ENCODE measurements at places on chromosomes 12 and 14.

DNA sequence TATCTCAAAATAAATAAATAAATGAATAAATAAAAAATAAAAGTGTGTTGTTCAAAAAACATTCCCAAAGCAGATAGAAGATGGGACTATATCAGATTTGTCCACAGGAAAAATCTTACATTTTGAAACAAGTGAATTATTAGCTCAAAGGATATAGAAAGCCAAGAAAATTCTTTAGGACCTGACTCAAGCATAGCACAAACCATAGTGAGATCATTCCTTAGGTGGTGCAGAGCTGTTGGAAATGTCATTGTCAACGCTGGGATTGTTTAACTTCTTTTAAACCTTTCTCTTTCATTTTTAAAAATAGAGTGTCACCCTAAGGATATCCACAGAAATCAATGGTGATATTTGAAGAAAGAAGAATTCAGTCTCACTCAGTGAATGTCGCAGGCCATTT lies 43.5 kb downstream of the DRAM1 start:
- no peak for DNase-seq
- H3K27ac ChIP-seq: no peak overlapping the region
- no peaks in the 10 kb centered on the region for H3K27me3 ChIP-seq
- no peaks in the 10 kb centered on the region for H3K4me1 ChIP-seq

GRCh38 chr12:67710582-67710981 lies 62.0 kb downstream of the DYRK2 start:
- peaks cover 31% of the 10 kb centered on the region for H3K4me1 ChIP-seq
- H3K27me3 ChIP-seq: no peaks in the 10 kb centered on the region
- DNase-seq: peak; percentile 82
- no peak overlapping the region for H3K4me3 ChIP-seq
- H3K27ac ChIP-seq: peak overlapping the region; percentile 81

- no peak for DNase-seq
- H3K27ac ChIP-seq: no peak overlapping the region
- peaks cover 4% of the 10 kb centered on the region for H3K4me1 ChIP-seq
Measured at GRCh38 chr12:49632986-49633702, 9.8 kb downstream of the PRPF40B start.

DNA sequence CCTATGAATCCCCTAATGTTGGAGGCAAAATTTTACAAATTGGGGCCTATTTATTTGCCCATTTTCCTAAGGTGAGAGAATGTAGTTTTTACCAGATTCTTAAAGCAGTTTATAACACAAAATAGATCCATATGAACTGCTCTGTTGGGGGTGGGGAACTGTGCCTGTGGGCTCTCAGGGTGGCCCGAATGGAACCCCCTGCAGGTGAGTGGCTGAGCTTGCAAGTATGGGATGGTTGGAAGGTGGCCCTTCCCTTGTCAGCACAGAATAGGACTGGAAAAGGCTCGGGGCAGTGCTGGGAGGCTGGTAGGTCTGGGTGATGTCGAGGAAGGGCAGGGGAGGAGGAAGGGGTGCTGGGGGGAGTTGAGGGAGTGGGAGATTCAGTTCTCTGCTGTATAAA lies 4.9 kb downstream of the VSX2 start:
- no peak for DNase-seq
- H3K4me1 ChIP-seq: peaks cover 15% of the 10 kb centered on the region
- H3K4me3 ChIP-seq: no peak overlapping the region
- peaks cover 89% of the 10 kb centered on the region for H3K27me3 ChIP-seq

GRCh38 chr12:30980955-30981662 lies 54.6 kb downstream of the TSPAN11 start:
- H3K36me3 ChIP-seq: no peaks in the 10 kb centered on the region
- H3K27me3 ChIP-seq: no peaks in the 10 kb centered on the region
- no peak overlapping the region for H3K4me3 ChIP-seq
- no peak overlapping the region for H3K27ac ChIP-seq
- DNase-seq: no peak
- peaks cover 6% of the 10 kb centered on the region for H3K4me1 ChIP-seq

DNA sequence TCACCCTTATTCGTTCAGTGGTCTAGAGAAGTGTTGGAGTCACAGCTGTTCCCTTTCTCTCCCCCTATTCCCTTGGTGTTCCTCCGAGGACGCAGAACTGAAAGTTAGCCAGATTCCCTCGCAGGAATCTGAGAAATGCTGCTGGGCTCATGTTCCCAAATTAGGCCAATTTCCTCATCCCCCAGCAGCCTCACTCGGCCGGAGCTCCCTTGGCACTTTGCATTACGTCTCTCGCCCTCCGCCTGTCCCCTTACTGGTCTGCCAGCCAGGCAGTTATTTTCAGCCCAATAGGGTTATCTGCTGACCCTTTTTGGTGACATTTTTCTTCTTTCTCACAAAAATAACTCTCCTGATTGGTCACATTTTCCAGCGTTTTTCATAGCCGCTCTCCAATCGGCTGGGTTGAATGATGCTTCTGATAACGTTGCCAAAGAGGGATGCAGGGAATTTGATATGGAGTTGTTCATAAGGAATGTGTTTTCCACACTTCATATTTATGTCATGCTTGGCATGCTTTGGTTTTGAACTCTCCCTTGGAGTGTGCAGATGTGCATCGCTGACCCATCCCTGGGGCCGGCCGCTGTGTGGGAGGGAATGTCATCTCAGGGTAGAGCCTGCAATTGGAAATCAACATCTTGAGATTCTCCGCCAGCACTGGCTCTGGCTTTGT lies 9.9 kb downstream of the IFT43 start:
- DNase-seq: no peak
- H3K4me1 ChIP-seq: no peaks in the 10 kb centered on the region
- no peaks in the 10 kb centered on the region for H3K27me3 ChIP-seq
- no peaks in the 10 kb centered on the region for H3K36me3 ChIP-seq

- peaks cover 33% of the 10 kb centered on the region for H3K4me1 ChIP-seq
- peak overlapping the region; percentile 84 for H3K27ac ChIP-seq
- H3K4me3 ChIP-seq: no peak overlapping the region
- no peaks in the 10 kb centered on the region for H3K27me3 ChIP-seq
- peak; percentile 41 for DNase-seq
- H3K36me3 ChIP-seq: no peaks in the 10 kb centered on the region
Measured at GRCh38 chr14:73463411-73463810, 5.1 kb upstream of the NUMB start.

Measured in hepatocyte (in vitro differentiated cells).